ENCODE measurements at places on chromosomes 13 and 19. TPM values are rescaled to one million over a fixed set of nuclear protein-coding genes. Genes with fewer than 3 reads are reported as not detected.

- H3K4me3 ChIP-seq, result no peak overlapping the region
- H3K27me3 ChIP-seq, result no peaks in the 10 kb centered on the region
- peak; percentile 91 for DNase-seq
- no peaks in the 10 kb centered on the region for H3K36me3 ChIP-seq
- no peak overlapping the region for H3K27ac ChIP-seq
Observed at GRCh38 chr13:50911937-50912795, 2.6 kb downstream of the RNASEH2B start.

CPB2 gene
- total RNA-seq, result 175 TPM

DNA sequence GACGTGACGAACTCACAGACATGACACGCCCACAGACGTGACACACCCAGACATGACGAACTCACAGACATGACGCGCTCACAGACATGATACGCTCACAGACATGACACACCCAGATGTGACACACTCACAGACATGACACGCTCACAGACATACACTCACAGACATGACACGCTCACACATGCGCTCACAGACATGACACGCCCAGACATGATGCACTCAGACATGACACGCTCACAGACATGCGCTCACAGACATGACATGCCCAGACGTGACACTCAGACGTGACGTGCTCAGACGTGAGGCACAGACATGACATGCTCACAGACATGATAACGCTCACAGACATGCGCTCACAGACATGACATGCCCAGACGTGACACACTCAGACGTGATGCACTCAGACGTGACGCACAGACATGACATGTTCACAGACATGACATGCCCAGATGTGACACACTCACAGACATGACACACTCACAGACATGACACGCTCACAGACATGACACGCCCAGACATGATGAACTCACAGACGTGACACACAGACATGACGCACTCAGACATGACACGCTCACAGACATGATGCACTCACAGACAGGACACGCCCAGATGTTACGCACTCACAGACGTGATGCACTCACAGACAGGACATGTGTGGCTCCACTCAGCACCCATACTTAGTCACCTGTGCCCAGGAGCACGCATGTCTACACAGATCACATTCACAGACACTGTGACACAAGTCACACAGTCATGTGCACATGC lies 8.1 kb downstream of the ERFL start:
- H3K27me3 ChIP-seq, result peaks cover 10% of the 10 kb centered on the region
- no peak overlapping the region for H3K4me3 ChIP-seq
- DNase-seq, result no peak
- no peak overlapping the region for H3K27ac ChIP-seq
- no peaks in the 10 kb centered on the region for H3K36me3 ChIP-seq

NKG7 gene
- 13.6 TPM for total RNA-seq

LMTK3 gene
- not detected for total RNA-seq

- no peaks in the 10 kb centered on the region for H3K36me3 ChIP-seq
- peak overlapping the region; percentile 64 for H3K27ac ChIP-seq
- peaks cover 11% of the 10 kb centered on the region for H3K4me1 ChIP-seq
- no peak overlapping the region for H3K4me3 ChIP-seq
Observed at GRCh38 chr19:33055718-33056117, 9.0 kb downstream of the RHPN2 start.

GRCh38 chr19:50820549-50821247 lies 2.9 kb downstream of the KLK1 start:
- H3K27me3 ChIP-seq, result peaks cover 9% of the 10 kb centered on the region
- H3K4me3 ChIP-seq, result no peak overlapping the region
- H3K36me3 ChIP-seq, result no peaks in the 10 kb centered on the region

DMRTC2 gene
- not detected for total RNA-seq

GRCh38 chr19:492091-492531 lies 4.2 kb upstream of the MADCAM1 start:
- no peaks in the 10 kb centered on the region for H3K36me3 ChIP-seq
- DNase-seq, result no peak
- no peaks in the 10 kb centered on the region for H3K4me1 ChIP-seq
- no peak overlapping the region for H3K4me3 ChIP-seq

- DNase-seq, result no peak
- H3K27ac ChIP-seq, result no peak overlapping the region
- no peaks in the 10 kb centered on the region for H3K27me3 ChIP-seq
- H3K4me3 ChIP-seq, result no peak overlapping the region
Observed at GRCh38 chr19:7562646-7563393, 27.3 kb downstream of the PNPLA6 start.

GRCh38 chr13:65057986-65058385 lies 2172.2 kb downstream of the PCDH9 start:
- no peaks in the 10 kb centered on the region for H3K4me1 ChIP-seq
- no peak for DNase-seq
- H3K27me3 ChIP-seq, result no peaks in the 10 kb centered on the region
- H3K27ac ChIP-seq, result no peak overlapping the region
- H3K36me3 ChIP-seq, result no peaks in the 10 kb centered on the region

VMAC gene
- total RNA-seq, result 3.6 TPM

GRCh38 chr19:57615346-57615745 lies 1.3 kb downstream of the ZNF134 start:
- peak overlapping the region; percentile 90 for H3K4me3 ChIP-seq
- no peak overlapping the region for H3K27ac ChIP-seq
- H3K4me1 ChIP-seq, result peaks cover 3% of the 10 kb centered on the region
- DNase-seq, result peak; percentile 12
- H3K36me3 ChIP-seq, result peaks cover 44% of the 10 kb centered on the region

DNA sequence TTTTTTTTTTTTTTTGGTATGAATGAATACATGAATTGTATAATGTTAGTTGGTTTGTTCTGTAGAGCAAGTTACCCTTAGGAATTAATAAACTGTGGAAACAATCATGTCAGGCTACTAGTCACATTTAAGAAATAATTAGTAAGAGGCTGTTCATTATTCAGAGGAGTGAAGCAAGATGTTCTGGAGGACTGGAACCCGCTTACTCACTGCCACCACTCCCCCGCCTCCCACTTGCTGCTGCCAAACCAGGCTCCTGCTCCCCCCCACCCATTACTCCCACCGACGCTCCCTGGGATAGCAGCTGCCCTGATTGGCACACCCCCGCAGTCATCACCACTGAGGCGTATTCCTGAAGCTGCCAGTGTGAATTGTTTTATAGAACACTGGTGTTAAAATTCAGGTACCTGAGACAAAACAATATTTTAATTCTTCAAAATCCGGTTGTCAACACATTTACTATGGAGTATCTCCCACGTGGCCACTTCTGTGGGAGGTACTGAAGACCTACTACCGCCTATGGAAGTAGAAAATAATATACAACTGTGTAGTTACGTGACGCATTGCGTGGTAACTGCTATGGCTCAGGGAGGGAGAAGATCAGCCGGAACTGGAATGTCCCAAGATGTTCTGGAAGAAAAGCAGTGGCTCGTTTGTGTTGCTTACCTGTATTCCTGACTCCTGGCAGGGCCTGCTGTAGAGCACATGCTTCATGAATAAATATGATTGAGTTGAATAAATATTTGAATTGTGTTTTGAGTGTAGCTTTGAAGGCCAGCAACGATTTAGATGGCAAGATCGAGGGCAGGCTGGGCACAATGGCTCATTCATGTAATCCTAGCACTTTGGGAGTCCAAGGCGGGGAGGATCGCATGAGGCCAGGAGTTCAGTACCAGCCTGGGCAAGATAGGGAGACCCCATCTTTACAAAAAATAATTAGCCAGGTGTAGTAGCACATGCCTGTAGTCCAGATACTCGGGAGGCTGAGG lies 1.7 kb downstream of the DPY19L3 start:
- no peaks in the 10 kb centered on the region for H3K27me3 ChIP-seq
- peaks cover 3% of the 10 kb centered on the region for H3K4me1 ChIP-seq
- H3K27ac ChIP-seq, result no peak overlapping the region
- no peak for DNase-seq
- H3K4me3 ChIP-seq, result no peak overlapping the region
- peaks cover 11% of the 10 kb centered on the region for H3K36me3 ChIP-seq

- DNase-seq, result no peak
- no peak overlapping the region for H3K4me3 ChIP-seq
- H3K27me3 ChIP-seq, result no peaks in the 10 kb centered on the region
- H3K4me1 ChIP-seq, result peaks cover 4% of the 10 kb centered on the region
- peaks cover 8% of the 10 kb centered on the region for H3K36me3 ChIP-seq
Observed at GRCh38 chr19:49684983-49685553, 4.3 kb upstream of the ADM5 start.

VSTM2B gene
- not detected for total RNA-seq
